Pons (tissue), 1 donor: ENCODE measurements at places on chromosomes 2 and 18.

GRCh38 chr2:146451972-146452371 lies 1392.9 kb upstream of the ACVR2A start:
- DNase-seq: no peak

DNA sequence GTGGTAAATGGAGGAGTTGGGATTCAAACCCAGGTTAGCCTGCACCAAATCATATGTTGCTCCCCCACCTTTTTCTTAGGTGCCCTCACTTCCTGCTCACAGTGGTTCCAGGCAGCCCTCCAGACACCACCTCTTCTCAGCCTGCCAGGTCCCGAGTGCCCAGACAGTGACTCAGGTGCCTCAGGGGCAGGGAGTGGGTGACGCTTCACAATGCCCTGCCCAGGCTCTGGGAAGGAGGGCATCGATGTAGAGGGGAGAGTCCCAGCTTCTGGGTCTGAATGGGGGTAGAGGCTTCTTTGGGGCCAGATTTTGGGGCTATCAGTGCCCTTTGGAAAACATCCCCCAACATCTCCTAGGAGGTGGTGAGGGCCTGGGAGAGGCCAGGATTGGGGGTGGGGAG lies 5.2 kb upstream of the DNAJB2 start:
- no peak for DNase-seq

DNA sequence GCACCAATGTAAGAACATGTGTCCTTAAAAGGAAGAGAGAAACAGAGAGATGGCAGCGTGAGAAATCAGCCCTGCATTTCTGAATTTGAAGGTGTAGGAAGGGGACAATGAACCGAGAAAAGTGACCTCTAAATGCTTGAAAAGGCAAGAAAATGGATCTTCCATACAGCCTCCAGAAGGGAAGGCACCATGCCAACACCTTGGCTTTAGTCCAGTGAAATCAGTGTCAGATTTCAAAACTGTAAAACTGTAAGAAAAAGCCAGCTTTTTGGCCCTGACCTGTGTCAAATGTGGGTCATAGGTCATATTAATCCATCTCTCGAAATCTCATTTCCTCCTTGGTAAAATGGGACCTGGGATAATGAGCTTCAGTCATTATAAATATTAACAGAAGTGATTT lies 762.3 kb downstream of the DCDC2C start:
- DNase-seq: no peak

- no peak for DNase-seq
Observed at GRCh38 chr2:55761526-55761925, 67.9 kb upstream of the PNPT1 start.

- no peak for DNase-seq
Observed at GRCh38 chr2:168585700-168586099, 129.6 kb downstream of the CERS6 start.

- DNase-seq: no peak
Observed at GRCh38 chr2:26588576-26588975, 52.6 kb downstream of the CIB4 start.

- peak; percentile 94 for DNase-seq
Observed at GRCh38 chr18:34978953-34979608, 62.1 kb upstream of the MAPRE2 start.

DNA sequence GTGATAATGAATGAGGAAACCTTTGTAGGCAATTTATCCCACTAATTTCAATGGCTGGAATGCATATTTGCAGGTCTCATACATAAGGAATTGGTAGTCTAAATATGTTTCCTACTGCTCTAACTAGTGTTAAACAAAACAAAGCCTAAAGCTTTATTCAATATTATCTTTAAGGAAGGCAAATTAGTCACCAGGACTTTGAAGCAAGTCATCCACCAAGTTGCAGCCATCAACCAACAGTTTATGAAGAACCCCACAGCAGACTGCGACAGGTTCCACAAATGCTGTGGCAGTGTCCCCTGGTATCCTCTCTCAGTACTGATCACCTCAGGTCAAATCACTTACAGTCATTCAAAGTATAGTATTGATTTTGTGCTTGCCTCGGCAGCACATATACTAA lies 181.5 kb upstream of the ZFP36L2 start:
- no peak for DNase-seq

DNA sequence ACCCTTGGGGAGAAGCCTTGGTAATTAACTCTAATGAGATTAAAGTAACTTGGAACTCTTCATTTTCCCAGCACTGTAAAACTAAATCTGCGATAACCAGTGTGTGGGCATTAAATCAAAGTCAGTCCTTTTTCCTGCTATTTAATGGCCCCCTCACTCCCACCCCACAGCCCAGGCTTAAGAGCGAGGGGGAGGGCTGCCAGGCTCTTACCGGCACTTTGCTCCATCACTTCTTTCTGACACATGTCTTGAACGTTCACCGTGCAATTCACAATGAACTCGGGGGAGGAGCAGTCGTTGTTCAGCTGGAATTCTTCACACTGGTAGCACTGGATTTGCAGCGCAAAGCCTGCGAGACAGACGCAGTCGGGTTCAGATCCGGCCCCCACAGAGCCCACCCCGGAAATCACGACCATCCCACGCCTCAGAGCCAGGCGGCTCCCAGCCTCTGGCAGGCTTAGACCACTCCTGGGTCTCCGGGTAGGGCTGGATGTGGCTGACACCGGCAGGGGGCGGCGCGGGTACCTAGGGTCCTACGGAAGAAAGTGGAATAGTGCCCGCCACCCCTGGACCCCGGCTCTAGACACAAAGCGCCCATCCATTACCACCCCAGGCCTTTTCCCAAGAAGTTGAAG lies 1.7 kb downstream of the LYPD1 start:
- no peak for DNase-seq

- no peak for DNase-seq
Observed at GRCh38 chr2:226376516-226377180, 423.0 kb downstream of the IRS1 start.

DNA sequence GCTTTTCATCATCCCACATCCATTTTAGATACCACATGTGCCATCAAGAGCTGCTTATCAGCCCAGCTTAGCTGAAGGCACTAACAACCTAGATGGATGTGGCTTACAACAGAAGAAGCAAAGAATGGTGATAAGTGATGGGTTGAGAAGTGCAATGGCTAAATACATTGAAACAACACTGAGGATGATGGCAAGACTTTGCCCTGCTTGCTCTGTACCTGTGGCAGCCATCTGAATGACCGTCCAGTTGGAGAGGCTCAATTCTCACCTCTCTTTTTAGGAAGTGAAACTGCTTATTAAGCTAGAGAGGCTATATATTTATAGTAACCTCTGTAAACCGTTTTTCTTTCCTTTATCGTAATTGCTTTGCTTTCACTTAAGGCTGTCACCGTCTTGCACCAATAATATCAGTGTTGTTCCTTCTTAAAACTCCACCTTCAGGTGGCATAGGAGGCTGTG lies 5.7 kb downstream of the GPATCH11 start:
- peak; percentile 20 for DNase-seq

GRCh38 chr2:72924353-72925240 lies 7.3 kb downstream of the EMX1 start:
- no peak for DNase-seq

GRCh38 chr18:63889626-63890025 lies 2.1 kb downstream of the SERPINB2 start:
- DNase-seq: no peak

- no peak for DNase-seq
Observed at GRCh38 chr18:30566877-30567276, 475.7 kb downstream of the DSC3 start.

GRCh38 chr2:63643486-63643885 lies 54.7 kb downstream of the MDH1 start:
- no peak for DNase-seq

GRCh38 chr2:1606421-1607235 lies 137.7 kb downstream of the PXDN start:
- DNase-seq: no peak

- no peak for DNase-seq
Observed at GRCh38 chr18:76410660-76411417, 84.2 kb downstream of the ZNF516 start.

- no peak for DNase-seq
Observed at GRCh38 chr18:25308381-25308780, 43.6 kb downstream of the ZNF521 start.

GRCh38 chr18:74389171-74389927 lies 67.8 kb downstream of the DIPK1C start:
- DNase-seq: no peak

- peak; percentile 86 for DNase-seq
Observed at GRCh38 chr2:177604271-177605065, 211.9 kb downstream of the AGPS start.

GRCh38 chr2:119196301-119197125 lies 27.1 kb upstream of the STEAP3 start:
- no peak for DNase-seq

- DNase-seq: peak; percentile 52
Observed at GRCh38 chr2:66466433-66466832, 31.5 kb downstream of the MEIS1 start.

DNA sequence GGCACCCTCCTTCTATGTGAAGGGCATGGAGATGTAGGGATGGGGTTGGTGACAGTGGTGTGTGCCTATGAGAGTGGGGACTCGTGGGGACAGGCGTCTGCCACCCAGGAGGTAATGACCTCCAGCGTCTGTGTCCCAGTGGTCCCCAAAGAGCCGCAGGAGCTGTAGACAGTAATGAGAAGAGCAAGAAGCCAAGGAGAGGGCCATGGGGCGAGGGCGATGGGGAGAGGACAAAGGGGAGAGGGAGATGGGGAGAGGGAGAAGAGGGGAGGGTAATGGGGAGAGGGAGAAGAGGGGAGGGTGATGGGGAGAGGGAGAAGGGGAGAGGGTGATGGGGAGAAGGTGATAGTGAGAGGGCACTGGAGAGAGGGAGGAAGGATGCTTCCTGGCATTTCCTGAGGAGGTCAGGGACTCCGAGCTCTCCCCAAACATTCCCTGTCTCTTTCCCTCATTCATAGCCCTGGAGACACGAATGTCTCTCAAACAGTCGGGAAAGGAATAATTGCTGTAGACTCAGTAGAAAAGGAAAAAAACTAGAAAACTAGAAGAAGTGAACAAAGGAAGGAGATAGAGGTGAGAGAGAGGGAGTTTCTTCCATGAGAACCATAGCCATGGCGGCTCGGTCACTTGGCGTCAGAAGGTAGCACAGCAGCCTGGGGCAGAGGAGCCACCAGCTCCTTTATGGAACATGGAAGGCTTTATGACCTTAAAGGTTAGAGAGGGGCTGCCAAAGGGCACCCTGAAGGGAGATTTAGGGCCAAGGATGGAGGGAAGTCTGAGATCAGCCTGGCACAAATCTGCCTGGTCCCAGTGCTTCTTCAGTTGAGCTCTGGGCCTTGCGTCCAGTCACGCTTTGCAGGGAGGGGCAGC lies 39.5 kb downstream of the PSD4 start:
- DNase-seq: no peak

DNA sequence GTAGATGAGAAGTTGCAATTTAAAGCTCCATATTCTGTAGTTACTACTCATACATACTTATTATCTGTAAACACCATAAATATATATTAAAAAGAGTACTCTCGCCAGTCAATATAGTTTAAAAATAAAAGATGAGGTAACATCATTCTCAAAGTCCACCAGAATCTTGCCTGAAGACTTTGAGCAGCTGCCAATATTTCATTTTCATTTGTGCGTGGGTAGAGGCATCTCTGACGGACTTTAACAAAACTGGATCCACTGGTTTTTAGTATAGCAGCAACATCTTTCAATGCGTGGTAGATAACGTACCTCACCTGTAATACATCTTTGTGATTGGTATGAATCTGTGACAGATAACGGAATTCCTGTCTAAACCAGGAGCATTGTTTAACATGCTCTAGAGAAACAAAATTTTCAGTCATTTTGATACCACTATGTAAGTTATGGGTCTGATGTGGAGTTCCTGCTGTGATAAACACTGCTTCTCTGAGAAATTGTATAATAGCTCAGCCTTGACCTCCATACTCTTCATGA lies 45.0 kb downstream of the WDR75 start:
- DNase-seq: no peak

DNA sequence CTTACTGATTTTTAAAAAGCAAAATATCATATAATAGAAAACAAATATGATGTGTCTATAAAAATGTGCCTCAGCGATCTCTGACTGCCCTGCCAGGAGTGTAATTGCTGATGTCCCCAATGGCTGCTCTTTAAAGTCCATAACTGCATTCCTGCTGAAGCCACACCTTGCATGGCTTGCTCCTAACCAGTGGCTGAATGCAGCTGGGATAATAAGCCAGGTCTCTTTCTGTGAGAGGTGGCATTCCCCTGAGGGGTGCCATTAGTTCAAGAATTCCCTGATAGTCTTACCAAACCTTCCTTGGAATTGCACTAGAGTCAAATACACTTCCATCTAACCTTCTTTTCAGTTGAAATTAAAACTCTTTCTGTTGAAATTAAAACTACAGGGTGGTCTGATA lies 125.8 kb upstream of the ZNF804A start:
- DNase-seq: no peak

DNA sequence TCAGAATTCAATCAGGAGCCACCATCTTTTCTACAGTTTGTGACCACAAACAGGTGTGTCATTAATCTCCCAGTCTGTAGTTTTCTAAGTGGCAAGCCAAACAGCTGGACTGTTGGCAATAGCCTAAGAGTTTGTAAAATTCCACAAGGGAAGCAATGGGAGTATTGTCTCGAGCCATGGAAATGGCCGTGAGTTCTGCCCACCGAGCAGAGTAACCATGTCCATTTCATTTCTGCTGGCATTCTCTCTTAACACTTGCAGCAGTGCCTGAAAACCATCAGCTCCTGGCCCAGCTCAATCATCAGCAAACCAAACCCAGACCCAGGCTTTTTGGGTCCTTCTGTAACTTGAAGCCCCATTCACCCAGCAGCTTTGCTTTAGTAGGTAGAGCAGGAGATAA lies 387.8 kb upstream of the CDH7 start:
- no peak for DNase-seq

GRCh38 chr2:11669454-11670291 lies at the start of gene NTSR2:
Gene NTSR2 (minus strand): TSS chr2:11670195. CDS start chr2:11670129, 66 bp downstream.
- DNase-seq: peak; percentile 57

DNA sequence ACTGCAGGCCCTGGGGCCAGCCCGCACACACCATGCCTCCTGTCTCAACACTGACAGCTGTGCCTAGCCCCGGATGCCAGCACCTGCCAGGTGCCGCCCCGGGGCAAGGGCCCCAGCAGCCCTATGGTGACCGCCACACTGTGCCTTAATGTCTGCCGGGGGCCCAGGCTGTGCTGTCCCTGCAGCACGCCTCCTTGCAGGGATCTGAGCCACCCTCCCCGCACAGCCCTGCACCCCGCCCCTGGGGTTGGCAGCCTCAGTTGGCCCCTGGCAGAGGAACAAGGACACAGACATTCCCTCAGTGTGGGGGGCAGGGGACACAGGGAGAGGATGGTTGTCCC lies 8.5 kb upstream of the CAPN10 start:
- DNase-seq: no peak

- no peak for DNase-seq
Observed at GRCh38 chr2:158619496-158619895, 162.7 kb downstream of the PKP4 start.

DNA sequence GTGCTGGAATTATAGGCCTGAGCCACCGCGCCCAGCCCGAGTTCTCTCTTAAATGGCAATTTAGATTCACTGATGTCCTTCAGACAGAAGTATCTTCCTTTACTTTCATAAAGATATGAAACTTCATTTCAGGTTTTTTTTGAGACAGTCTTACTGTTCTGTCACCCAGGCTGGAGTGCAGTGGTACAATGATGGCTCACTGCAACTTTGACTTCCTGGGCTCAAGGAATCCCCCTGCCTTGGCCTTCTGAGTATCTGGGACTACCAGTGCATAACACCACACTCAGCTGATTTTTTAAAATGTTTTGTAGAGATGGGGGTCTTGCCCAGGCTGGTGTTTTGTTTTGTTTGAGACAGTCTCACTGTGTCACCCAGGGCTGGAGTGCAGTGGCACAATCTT lies 13.2 kb downstream of the ITGB1BP1 start:
- no peak for DNase-seq
